Esophagus mucosa (tissue), 1 donor: ENCODE measurements at places on chromosomes 6 and 20. TPM values are rescaled to one million over a fixed set of nuclear protein-coding genes. Genes with fewer than 3 reads are reported as not detected.

The ZSCAN23 gene
- 0.72 TPM for total RNA-seq

The OR2B6 gene
- total RNA-seq: not detected

The FOXS1 gene
- total RNA-seq: 0.40 TPM

The RIPOR2 gene
- 2.1 TPM for total RNA-seq

The HCRTR2 gene
- not detected for total RNA-seq
